ENCODE measurements at places on chromosomes 3 and 15.
A peak's percentile ranks its signal among the peaks of the same experiment; 100 is the strongest.

- no peak for DNase-seq
Measured at GRCh38 chr3:13440204-13440817, 20.2 kb upstream of the NUP210 start.

- DNase-seq: no peak
Measured at GRCh38 chr3:13186435-13186815, 113.2 kb upstream of the IQSEC1 start.

DNA sequence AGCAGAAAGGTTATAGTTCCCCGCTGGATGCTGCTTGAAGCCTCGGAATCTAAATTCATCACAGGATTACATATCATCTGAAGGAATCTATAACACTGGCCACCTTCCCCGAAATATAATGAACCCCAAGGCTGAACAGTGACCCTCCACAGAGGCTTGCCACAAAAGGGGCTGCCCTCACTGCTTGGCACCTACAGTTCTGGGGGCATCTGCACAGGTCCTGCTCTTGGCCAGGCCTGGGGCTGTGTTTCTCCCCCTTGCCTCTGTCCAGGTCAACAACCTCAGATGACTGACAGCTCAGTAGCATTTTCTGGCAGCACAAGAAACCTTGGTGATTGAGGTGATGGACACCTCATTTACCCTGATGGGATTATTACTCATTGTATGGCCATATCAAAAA is 1.5 kb upstream of the ADAMTS17 start:
- no peak for DNase-seq

GRCh38 chr3:39378088-39378487 is 5.1 kb upstream of the SLC25A38 start:
- peak; percentile 60 for DNase-seq

GRCh38 chr3:9280451-9281219 is 31.2 kb upstream of the SRGAP3 start:
- no peak for DNase-seq

DNA sequence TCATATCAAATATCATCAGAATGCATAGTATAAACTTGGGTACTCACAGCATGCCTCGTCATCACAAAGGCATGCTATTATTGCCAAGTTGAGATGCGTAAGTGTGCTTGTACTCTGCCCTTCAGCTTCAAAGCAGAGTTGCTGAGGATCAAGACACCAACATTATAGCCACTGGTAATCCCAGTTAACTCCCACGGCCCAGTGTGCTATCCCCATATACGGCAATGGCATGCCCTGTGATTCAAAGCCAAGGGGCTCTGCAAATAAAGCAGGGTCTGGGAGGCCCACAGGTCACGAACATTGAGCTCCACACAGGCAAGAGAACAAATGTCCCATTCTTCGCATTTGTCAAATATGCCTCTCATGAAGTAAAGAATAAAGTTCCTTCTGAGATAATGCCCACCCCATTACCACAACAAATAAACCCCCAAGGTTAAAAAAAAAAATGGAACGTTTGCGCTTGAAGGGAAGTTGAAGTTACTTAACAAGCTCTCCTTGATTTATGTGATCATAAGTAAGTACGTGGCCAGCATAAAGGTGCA is 298.1 kb upstream of the NECTIN3 start:
- no peak for DNase-seq

- no peak for DNase-seq
Measured at GRCh38 chr15:50633653-50634052, 52.9 kb downstream of the TRPM7 start.

GRCh38 chr15:78691167-78691850 is 50.3 kb upstream of the CHRNB4 start:
- no peak for DNase-seq

DNA sequence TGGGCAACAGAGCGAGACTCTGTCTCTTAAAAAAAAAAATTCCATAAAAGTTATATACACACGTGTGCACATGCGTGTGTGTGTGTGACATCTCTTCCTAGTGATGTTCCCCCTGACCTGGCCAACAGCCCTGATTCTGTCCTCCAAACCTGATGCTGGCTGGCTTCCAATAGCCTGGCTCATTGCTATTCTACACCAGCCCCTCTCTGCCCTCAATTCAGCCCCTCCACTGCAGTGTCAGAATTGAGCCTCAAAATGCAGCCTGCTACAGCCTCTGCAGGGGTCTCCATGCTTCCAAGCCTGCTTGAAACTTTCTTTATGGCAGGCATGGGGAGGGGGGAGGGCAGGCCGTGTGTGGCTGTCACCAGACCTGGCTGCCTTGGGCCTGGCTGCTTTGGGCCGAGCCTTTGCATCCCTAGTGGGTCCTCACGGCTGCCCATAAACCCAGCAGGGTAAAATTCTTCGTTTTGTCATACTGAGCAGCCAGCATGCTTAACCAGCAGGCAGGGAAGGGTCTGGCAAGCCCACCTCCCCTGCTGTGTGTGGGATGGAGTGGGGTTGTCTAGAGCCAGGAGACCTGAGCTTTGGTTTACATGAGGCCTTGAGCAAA is 22.7 kb upstream of the DOCK3 start:
- no peak for DNase-seq

DNA sequence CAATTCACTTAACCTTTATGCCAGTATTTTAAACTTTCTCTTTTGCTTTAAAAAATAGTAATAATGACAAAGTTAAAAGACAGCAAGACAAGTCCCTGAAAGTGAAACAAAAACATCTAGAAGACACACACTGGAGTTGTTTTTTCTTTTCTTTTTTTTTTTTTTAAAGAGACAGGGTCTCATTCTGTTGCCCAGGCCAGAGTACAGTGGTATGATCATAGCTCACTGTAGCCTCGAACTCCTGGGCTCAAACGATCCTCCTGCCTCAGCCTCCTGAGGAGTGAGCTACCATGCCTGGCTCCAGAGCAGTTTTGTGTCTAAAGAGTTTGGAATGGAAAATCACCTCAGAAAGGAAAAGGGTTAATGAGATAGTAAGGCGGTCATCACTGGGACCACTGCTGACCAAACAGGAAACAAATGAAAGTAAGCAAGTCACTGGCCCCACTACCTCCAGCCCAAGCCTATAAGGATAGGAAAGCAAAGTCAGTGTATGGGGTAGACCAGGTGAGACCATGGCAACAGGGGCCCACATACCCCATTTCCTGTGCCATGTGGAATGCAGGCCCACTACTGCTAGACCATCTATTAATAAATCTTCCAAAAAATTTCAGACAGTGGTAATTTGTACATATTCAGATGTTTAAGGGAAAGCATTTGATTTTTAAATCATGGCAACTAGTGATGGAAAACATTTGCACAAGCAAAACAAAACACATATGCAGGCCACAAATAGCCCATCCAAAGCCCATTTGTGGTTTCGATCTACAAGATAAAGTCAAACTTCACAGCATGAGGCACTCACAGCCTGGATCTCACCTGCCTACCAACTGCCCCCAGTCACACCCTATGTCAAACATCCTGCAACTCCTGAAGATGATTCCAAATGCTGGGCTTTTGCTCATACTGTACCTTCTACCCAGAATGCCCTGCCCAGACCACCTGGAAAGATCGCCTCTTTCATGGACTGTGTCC is 62.6 kb downstream of the OSBPL10 start:
- no peak for DNase-seq

Data from stimulated activated naive CD8-positive, alpha-beta T cell treated with anti-CD3 and anti-CD28 coated beads, Interleukin-15, Interleukin-2, amounts not matched to agents 100 U/mL and 50 U/mL, for 24 hours (primary cell).